ENCODE measurements at places on chromosomes 7 and 10.

DNA sequence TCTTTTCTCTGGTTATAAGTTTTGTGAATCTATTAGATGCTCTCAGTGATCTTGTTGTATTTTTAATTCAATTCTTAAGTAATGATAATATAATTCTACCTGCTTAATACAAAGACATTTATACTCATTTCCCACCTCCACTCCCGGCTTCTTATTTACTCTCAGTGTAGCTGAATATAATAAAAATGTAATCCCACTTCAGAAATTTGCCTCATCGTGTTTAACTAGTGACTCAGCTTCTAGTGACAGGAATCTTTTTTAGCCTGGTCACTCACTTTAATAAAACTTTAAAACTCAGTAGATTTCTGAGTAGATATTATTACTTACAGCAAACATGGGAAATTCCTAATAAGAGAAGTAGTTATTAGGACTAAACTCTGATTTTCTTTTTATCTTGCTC lies 1506.2 kb upstream of the LRRTM3 start:
- no peak for DNase-seq

- DNase-seq: no peak
These were observed 472.9 kb upstream of the AKR1E2 start for GRCh38 chr10:4353059-4353655.

- no peak for DNase-seq
These were observed 17.9 kb upstream of the MPP7 start for GRCh38 chr10:28320799-28321198.

GRCh38 chr10:103881416-103882284 lies 26.3 kb upstream of the SH3PXD2A start:
- DNase-seq: no peak

GRCh38 chr7:158374586-158374985 lies 213.0 kb downstream of the PTPRN2 start:
- DNase-seq: no peak

DNA sequence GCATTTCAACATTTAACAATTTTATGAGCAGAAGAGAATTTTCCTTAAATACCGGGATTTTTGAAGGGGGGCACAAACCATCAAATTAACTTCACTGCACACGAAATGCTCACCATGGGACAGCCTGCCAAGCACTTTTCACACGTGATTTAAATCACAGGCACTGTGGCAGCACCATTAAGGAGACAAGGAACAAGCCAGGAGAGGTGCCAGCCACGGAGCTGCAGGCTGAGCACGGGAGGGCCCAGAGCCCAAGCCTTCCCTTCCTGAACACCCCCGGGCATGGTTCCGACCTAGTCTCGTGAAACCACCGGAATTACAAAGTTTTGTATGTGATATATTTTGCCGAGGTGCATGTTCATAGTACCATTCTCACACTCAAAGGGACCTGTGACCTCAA lies 13.4 kb downstream of the PITRM1 start:
- no peak for DNase-seq

GRCh38 chr10:118116715-118117449 lies 70.1 kb upstream of the RAB11FIP2 start:
- DNase-seq: no peak

DNA sequence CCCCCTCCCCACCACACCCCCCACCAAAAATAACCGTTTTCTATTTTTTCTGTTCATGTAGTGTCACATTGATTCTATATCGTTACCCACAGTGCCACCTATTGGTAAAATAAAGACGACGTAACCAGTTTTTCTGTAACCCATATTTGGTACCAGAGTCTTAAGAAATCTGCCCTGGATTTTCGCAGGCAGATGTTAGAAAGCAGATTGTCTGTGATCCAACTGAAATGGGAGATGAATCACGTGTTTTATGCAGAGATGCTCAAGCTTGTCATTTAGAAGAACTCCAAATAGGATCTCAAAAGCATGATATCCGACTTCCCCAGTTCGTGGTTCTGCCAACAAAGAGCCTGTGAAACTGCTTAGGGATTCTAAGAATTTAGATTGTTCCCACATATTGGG lies 261.1 kb upstream of the CSTF2T start:
- no peak for DNase-seq

DNA sequence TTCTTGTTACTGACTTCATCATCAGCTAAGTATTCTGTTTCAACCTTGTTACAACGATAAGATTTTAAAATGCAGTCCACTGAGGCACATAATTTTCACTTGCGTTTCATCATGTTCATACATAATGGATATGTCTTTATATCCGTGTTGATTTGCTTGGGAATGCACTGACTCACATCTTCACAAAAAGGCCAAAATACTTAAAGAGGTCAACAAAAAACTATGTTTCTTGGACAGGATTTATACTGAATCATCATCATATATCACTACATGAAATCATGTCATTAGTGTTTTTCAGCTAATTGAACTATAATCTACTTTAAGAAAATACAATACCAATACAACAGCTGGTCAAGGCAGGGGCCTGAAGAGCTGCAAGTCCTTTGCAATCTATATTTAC lies 324.5 kb upstream of the KLF6 start:
- no peak for DNase-seq

DNA sequence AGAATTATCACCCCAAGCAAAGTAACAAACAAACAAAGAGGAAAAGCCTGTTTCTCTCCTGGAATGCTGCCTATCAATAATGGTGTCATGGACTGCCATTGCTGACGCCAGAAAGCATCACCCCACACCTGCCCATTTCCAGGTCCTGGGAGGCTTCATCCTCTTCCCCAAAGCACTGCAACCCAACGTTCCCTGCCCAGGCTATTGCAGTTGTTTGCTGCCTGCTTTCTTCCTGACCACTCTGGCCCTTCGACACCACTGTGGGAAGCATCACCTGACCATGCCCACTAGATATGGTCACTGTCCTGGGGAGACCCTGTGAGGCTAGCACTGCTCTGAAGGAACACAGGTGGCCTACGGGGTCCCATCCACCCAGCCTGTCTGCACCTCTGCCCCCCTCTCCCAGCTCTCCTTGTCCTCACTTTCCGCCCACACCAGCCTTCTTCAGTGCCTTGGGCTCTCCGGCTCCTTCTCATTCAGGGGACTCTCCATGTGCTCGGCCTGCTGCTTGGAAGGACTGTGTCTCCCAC lies 439.6 kb downstream of the GLRX3 start:
- DNase-seq: no peak

GRCh38 chr7:101370836-101371235 lies 8.2 kb downstream of the COL26A1 start:
- no peak for DNase-seq

- no peak for DNase-seq
These were observed 98.5 kb downstream of the CHN2 start for GRCh38 chr7:29292886-29293658.

DNA sequence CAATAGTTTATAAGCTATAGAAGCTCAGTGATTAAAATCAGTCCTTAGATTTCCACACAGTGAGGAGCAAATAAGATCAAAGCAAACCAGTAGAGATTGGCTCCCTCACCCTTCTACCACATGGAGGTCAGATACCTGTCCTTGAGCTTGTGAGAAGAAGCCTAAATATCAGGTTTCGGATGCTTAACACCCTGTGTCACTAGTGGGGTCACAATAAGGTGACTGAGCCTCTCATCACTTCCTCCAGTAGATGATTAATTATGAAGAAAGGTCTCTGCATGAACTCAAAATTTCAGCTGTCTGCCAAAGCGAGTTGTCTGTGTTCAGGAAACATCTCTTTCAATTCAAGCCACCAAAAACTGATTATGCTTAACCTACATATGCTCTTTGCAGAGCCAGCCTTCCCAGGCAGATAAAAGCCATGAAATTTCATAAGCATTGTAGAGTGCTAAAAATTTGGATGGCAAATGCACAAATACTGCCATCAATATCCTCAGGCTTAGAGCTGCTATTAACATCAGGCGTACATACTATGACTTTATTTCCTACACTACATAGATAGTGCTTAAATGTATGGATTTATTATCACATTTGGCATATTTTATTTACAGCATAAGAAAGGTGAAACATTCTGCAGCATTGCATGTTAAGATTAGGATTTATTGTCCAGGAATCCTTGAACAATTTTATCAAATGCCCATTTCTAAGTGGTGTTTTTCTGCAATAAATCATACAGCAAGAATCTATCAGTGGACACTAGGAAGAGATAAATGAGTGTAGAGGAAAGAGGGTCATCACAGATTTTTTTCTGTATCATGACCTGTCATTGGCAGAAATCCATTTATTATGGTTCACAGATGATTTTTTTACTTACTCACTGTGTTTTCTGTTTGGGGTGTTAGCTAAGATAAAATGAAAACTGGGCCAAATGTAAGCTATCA lies 285.1 kb upstream of the SP8 start:
- no peak for DNase-seq

DNA sequence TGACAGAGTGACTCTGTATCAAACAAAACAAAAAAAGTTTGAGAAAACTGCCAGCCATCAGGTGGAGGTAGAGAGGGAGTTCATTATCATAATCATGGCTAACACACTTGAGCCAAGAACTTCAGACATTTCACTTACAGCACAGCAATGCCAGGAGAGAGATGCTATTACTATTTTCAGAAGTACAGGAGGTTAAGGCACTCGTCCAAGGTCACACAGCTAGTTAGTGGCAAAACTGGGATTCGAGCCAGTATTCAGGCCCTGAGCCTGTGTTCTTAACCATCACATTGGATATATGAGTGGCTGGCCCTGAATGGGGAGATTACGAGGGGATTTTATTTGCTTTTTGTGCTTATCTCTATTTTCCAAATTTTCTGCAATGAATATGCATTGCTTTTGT lies 24.8 kb upstream of the UNC5B start:
- DNase-seq: no peak

DNA sequence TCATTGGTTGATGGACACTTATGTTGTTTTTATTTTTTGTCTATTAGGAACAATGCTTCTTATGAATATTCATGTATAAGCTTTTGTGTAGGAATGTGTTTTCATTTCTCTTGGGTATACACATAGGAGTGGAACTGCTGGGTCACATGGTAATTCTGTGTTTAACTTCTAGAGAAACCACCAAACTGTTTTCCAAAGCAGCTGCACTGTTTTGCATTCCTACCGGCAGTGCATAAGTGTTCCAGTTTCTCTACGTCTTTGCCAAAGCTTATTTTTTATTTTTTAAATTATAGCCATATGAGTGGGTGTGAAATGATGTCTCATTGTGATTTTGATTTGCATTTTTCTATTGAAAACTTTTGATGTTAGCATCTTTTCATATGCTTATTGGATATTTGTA lies 51.3 kb downstream of the ADK start:
- DNase-seq: no peak

DNA sequence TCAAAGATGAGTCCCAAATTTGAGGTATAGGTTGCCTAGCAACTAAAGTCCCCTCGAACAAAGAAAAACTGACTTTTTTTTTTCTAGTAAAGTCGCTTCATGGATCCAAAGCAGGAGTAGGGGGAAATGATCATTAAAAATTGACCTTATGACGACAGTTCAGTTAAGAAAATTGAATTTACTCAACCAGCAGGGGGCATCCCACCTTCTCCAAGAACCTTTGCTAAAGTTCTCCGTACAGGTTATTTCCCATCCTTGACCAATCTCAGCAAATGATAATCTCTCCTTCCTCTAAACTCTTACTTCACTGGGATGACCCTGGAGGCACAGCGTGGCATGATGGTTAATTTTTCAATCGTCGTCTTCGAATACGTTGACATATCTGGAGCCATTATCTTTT lies 228.3 kb downstream of the CALN1 start:
- no peak for DNase-seq

GRCh38 chr7:85224171-85224570 lies 37.3 kb upstream of the SEMA3D start:
- no peak for DNase-seq

- no peak for DNase-seq
These were observed 232.4 kb upstream of the KLF14 start for GRCh38 chr7:130966246-130967009.

DNA sequence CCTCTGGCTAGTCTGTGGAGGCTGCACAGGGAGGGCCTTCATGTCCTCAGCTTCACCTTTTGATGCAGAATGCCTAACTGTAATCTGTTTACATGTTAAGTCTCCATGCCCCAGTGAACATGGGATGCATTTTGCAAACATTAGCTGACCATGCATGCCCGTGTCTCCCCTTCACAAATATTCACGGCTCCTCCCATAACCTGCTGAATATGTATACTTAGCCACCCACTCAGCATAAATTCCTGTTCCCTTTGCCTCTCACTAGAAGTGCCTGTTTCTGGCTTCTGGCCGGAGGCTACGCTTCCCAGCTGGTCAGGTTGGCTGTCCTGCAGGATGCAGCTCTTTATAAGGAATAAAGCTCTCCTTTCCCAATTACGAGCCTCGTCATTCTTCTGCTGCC lies 552.7 kb downstream of the DNAJB6 start:
- DNase-seq: no peak

DNA sequence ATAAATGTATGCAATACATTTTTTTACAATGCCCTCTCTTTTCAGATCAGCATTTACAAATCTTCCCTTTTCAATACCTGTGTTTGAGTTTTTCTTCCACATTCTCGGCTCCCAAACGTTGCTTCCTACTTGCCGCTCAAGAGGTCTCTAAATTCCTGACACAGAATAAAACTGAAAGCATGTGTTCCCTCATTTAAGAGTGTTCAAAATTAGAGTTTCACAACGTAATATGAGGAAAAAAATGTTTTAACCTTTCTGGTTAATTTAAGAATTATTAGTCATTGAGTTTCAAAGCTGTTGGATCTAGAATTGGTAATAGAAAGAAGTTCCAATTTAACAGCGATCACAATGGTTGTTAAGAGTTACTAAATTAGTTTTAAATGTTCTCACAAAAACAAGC lies 100.4 kb downstream of the ARID5B start:
- DNase-seq: no peak

- no peak for DNase-seq
These were observed 807.2 kb upstream of the MBL2 start for GRCh38 chr10:53579773-53580172.

GRCh38 chr10:119515511-119516045 lies 26.9 kb downstream of the RGS10 start:
- DNase-seq: no peak

DNA sequence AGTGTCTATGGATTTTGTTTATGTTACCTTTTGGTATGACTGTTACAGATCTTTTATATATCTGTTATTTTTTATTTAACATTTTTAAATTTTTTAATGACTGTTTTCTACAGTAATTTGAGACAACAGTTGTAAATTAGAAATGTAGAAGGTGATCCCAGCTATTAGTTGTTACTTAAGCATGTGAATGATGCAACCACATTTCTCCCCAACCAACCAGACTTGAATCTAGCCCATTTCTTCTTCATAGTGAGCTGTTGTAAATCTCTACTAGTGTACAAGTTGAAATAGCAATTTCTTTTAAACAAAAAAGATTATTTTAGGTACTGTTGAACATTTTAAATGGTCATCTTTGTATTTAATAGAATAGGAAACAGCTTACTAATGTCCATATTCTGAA lies 18.0 kb downstream of the TMEM106B start:
- DNase-seq: no peak
